Cardiac atrium fibroblast (primary cell): ENCODE measurements at places on chromosomes 1 and 21. TPM values are rescaled to one million over a fixed set of nuclear protein-coding genes. Genes with fewer than 3 reads are reported as not detected.

The OLFML2B gene
- total RNA-seq = 2.1 and 4.9 TPM in 2 replicates

The CELF3 gene
- total RNA-seq = not detected in 2 replicates

The C1orf21 gene
- 3.4 and 11.9 TPM in 2 replicates for total RNA-seq

The NPHS2 gene
- total RNA-seq = not detected in 2 replicates

The CASQ2 gene
- total RNA-seq = not detected in 2 replicates

The TLR5 gene
- total RNA-seq = under 0.01 and 0.16 TPM in 2 replicates

The TMEM82 gene
- not detected in 2 replicates for total RNA-seq

The BMP8B gene
- total RNA-seq = under 0.01 TPM in 1 of 2 replicates, not detected in the other

The ANKRD65 gene
- 2.2 TPM in 1 of 2 replicates, not detected in the other for total RNA-seq

The MYOG gene
- not detected in 2 replicates for total RNA-seq

The LY9 gene
- total RNA-seq = not detected in 2 replicates

The EPB41 gene
- total RNA-seq = 2.9 and 4.2 TPM in 2 replicates

The UBXN10 gene
- not detected in 2 replicates for total RNA-seq

The CTSK gene
- total RNA-seq = 13.8 and 18.4 TPM in 2 replicates

The MSH4 gene
- under 0.01 TPM in 2 replicates for total RNA-seq

The CIART gene
- 10.2 and 10.3 TPM in 2 replicates for total RNA-seq

The GJA8 gene
- total RNA-seq = not detected in 2 replicates
